ENCODE measurements at places on chromosomes 1 and 21. TPM values are rescaled to one million over a fixed set of nuclear protein-coding genes. Genes with fewer than 3 reads are reported as not detected.

ITLN2 gene
- 0.41 TPM for total RNA-seq

ALX3 gene
- 132 TPM for total RNA-seq

KCNA3 gene
- total RNA-seq: 0.45 TPM

OR2L8 gene
- not detected for total RNA-seq

ADGRL2 gene
- 83.4 TPM for total RNA-seq

CELA3A gene
- not detected for total RNA-seq

GFI1 gene
- 0.34 TPM for total RNA-seq

NOTCH2 gene
- 281 TPM for total RNA-seq

TUT4 gene
- total RNA-seq: 123 TPM

OR10J1 gene
- not detected for total RNA-seq

FAM72D gene
- total RNA-seq: 1.1 TPM

DAB1 gene
- 1.2 TPM for total RNA-seq

C2CD4D gene
- 0.65 TPM for total RNA-seq

FCGR3A gene
- not detected for total RNA-seq

ADCY10 gene
- total RNA-seq: 0.47 TPM

RIPK4 gene
- total RNA-seq: 14.7 TPM

WNT2B gene
- total RNA-seq: 165 TPM

S100A7A gene
- not detected for total RNA-seq

CSF3R gene
- total RNA-seq: 2.8 TPM

UMODL1 gene
- total RNA-seq: not detected

TFAP2E gene
- total RNA-seq: 2.0 TPM

LRRC71 gene
- 0.34 TPM for total RNA-seq

ZMYND12 gene
- total RNA-seq: 0.91 TPM

FCRL6 gene
- total RNA-seq: 0.60 TPM

COL24A1 gene
- 2.7 TPM for total RNA-seq

MARK1 gene
- 11.8 TPM for total RNA-seq

FABP3 gene
- total RNA-seq: 6.7 TPM

RHCE gene
- total RNA-seq: 0.72 TPM

MYBPHL gene
- total RNA-seq: not detected

CHIA gene
- not detected for total RNA-seq

AMY1C gene
- total RNA-seq: not detected

S100A14 gene
- 10.1 TPM for total RNA-seq

C1orf50 gene
- total RNA-seq: 10.4 TPM

KIAA1614 gene
- 7.3 TPM for total RNA-seq

FNDC10 gene
- total RNA-seq: 6.2 TPM

VAMP4 gene
- total RNA-seq: 8.5 TPM

EXTL1 gene
- total RNA-seq: 7.1 TPM
